Right atrium auricular region (tissue), 2 donors: ENCODE measurements at places on chromosomes 5 and 9. TPM values are rescaled to one million over a fixed set of nuclear protein-coding genes. Genes with fewer than 3 reads are reported as not detected.
A peak's percentile ranks its signal among the peaks of the same experiment; 100 is the strongest.

- H3K4me1 ChIP-seq: peaks cover 21% of the 10 kb centered on the region
- H3K4me3 ChIP-seq: no peak overlapping the region
- peak overlapping the region; percentile 29 for H3K27ac ChIP-seq
- H3K27me3 ChIP-seq: no peaks in the 10 kb centered on the region
- peaks cover 43% of the 10 kb centered on the region for H3K36me3 ChIP-seq
- no peak for DNase-seq
These were observed 39.5 kb downstream of the LARP1 start for GRCh38 chr5:154794525-154795234.

DNA sequence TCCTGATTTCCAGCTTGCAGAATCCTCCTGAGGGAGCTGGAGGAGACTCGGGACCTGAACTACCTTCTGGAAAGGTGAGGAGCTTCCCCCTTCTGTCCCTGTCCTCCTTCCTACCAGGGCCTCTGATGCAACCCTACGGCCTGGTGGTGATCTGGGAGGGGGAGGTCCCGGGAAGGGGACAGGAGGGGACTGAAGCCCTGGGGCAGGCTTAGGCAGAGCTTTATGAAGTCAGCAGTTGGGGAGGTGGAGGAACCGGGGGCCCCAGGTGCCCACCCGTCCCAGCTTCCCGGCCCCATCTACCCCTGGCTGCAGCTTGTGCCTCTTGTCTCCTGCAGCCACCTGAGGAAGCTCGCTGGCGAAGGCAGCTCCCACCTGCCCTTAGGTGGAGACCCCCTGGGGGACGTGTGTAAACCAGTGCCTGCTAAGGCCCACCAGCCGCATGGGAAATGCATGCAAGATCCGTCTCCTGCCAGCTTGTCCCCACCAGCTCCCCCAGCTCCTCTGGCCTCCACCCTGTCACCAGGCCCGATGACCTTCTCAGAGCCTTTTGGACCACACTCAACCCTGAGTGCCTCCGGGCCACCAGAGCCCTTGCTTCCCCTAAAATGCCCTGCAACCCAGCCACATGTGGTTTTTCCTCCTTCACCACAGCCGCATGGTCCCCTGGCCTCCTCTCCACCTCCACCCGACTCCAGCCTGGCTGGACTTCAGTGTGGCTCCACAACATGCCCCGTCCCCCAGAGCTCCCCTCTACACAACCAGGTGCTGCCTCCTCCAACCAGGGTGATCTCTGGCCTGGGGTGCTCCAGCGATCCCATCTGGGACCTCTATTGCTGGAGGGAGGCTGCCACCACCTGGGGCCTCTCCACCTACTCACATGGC is 2.1 kb downstream of the SPATA31E1 start:
- no peaks in the 10 kb centered on the region for H3K4me1 ChIP-seq
- no peak overlapping the region for H3K4me3 ChIP-seq
- H3K27me3 ChIP-seq: no peaks in the 10 kb centered on the region
- DNase-seq: no peak
- no peak overlapping the region for H3K27ac ChIP-seq

DNA sequence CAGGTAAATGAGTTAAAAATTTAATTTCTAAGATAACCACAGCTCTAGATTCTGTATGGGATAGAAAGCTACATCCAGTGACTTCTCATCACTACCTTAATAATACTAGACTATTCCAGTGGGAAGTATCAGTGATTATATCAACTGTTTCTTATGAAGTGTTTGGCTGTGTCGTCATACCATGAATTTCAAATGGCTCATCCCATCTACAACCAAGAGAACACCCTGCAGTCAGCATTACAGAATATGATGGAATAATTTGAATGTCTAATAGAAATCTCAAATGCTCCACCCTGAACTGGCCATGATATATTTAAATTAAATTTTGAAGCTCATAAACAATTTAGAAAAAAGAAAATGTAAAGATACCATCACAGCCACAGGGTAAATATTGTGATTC is 245.0 kb downstream of the ADAMTSL1 start:
- no peak overlapping the region for H3K27ac ChIP-seq
- no peak overlapping the region for H3K4me3 ChIP-seq
- no peaks in the 10 kb centered on the region for H3K4me1 ChIP-seq

GRCh38 chr5:66882606-66883227 is 286.5 kb downstream of the MAST4 start:
- no peak for DNase-seq
- H3K4me1 ChIP-seq: no peaks in the 10 kb centered on the region
- no peaks in the 10 kb centered on the region for H3K36me3 ChIP-seq
- no peaks in the 10 kb centered on the region for H3K27me3 ChIP-seq

GRCh38 chr5:31568302-31568835 is 36.3 kb downstream of the C5orf22 start:
- no peak overlapping the region for H3K4me3 ChIP-seq
- no peaks in the 10 kb centered on the region for H3K36me3 ChIP-seq
- H3K4me1 ChIP-seq: no peaks in the 10 kb centered on the region
- H3K27ac ChIP-seq: no peak overlapping the region
- no peak for DNase-seq
- no peaks in the 10 kb centered on the region for H3K27me3 ChIP-seq

- no peak overlapping the region for H3K4me3 ChIP-seq
- H3K36me3 ChIP-seq: no peaks in the 10 kb centered on the region
These were observed 14.9 kb upstream of the ADAM19 start for GRCh38 chr5:157590478-157590877.

GRCh38 chr5:149261246-149261645 is 10.4 kb upstream of the AFAP1L1 start:
- no peaks in the 10 kb centered on the region for H3K4me1 ChIP-seq
- no peak overlapping the region for H3K27ac ChIP-seq
- H3K27me3 ChIP-seq: no peaks in the 10 kb centered on the region
- peaks cover 13% of the 10 kb centered on the region for H3K36me3 ChIP-seq
- no peak for DNase-seq
- no peak overlapping the region for H3K4me3 ChIP-seq

DNA sequence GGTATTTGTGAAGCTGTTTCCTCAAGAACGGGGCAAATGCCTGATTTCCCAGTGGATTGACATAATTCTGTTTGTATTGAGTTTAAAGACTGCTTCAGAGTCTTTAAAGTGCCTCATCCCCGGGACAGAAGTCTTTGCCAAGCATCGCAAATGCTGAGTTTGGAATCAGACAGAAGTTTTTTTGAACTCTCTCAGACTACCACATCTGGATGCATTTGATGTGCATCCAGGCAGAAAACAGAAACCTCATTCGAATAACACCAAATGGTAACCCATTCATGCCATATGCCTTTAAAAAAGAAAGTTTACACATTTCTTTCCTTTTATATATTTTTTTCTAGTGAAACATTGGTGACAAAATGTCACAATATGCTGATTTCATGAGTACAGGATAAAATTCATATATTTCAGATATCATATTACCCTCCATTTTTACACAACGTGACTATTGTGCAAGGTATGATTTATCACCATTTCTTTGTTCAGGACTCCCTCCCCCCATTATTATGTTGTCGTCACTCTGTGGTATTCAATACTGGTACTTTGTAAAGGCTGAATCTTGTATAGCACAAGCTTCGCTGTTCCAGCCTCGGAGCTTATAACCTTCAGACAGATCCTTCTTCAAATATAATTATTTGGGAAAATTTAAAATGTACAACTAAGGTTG is 91.1 kb downstream of the ZNF608 start:
- H3K36me3 ChIP-seq: no peaks in the 10 kb centered on the region
- H3K27me3 ChIP-seq: no peaks in the 10 kb centered on the region
- peak overlapping the region; percentile 65 for H3K27ac ChIP-seq
- H3K4me3 ChIP-seq: peak overlapping the region; percentile 5
- H3K4me1 ChIP-seq: no peaks in the 10 kb centered on the region
- no peak for DNase-seq

GRCh38 chr5:90550963-90551362 is 7.6 kb upstream of the ADGRV1 start:
- no peak overlapping the region for H3K4me3 ChIP-seq
- no peaks in the 10 kb centered on the region for H3K27me3 ChIP-seq
- H3K27ac ChIP-seq: no peak overlapping the region
- no peak for DNase-seq
- no peaks in the 10 kb centered on the region for H3K4me1 ChIP-seq

DNA sequence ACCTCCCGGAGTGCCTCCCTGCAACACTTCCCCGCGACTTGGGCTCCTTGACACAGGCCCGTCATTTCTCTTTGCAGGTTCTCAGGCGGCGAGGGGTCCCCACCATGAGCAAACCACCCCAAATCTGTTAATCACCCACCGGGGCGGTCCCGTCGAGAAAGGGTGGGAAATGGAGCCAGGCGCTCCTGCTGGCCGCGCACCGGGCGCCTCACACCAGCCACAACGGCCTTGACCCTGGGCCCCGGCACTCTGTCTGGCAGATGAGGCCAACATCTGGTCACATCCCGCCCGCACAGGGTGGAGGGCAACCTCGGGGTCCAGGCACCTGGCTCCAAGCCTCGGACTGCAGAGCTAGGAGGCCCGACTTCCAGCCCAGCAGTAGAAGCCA is 776 bp upstream of the TERT start:
- H3K27me3 ChIP-seq: peaks cover 15% of the 10 kb centered on the region
- no peak overlapping the region for H3K4me3 ChIP-seq
- DNase-seq: no peak

The CD274 gene
- 14.1 TPM for total RNA-seq

The DMRTA1 gene
- total RNA-seq: 0.74 TPM

The EFNA5 gene
- total RNA-seq: 17.0 TPM

The ABLIM3 gene
- 109 TPM for total RNA-seq
